ENCODE measurements at places on chromosomes 16 and 17.

DNA sequence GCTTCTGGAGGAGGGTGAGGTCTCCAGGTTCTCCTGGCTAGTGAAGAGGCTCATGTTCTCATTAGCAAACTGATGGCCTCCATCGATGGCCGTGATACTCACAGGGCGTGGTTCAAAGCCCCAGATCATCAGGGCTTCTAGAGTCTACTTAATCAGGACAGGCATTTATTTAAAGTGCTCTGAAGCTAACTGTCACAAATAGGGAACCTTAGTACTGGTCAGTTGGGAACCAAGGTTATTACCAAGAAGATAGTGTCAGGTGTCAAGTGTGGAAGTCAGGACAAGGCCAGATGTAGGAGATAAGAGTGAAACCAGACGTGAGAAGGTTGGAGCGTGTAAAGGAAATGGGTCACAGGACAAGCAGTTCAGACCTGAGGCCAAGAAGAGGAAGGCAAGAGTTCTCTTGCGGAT is 56.9 kb downstream of the PIGL start:
- no peak for DNase-seq

DNA sequence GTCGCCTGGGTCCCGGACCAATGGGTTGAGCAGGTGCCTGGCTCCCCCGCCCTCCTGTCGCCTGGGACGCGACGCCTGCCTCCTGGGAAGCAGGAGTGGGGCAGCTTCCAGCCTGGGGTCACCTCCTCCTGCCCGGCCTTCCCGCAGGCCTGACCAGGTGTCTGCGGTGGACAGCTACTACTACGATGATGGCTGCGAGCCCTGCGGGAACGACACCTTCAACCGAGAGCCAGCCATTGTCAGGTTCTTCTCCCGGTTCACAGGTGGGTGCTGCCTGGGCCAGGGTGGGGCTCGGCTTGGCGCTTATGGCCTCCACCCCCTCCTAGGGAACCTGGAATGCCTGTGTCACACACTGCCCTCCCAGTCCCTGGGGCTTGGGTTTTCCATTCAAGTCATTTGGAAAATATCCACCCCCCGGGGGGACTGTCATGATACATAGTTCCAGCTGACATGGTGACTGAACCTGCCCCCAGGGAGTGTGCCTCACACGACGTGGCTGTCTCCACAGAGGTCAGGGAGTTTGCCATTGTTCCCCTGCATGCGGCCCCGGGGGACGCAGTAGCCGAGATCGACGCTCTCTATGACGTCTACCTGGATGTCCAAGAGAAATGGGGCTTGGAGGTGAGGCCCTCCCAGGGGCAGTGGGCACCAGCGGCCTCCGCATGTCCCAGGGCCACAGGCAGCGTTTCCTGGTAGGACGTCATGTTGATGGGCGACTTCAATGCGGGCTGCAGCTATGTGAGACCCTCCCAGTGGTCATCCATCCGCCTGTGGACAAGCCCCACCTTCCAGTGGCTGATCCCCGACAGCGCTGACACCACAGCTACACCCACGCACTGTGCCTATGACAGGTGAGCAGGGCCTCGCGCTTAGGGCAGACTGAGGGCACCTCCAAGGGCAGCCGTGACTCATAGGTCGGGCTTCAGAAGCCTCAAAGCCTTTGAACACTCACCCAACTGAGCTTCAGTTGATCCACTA is 2.3 kb downstream of the DNASE1 start:
- DNase-seq: peak; percentile 11

DNA sequence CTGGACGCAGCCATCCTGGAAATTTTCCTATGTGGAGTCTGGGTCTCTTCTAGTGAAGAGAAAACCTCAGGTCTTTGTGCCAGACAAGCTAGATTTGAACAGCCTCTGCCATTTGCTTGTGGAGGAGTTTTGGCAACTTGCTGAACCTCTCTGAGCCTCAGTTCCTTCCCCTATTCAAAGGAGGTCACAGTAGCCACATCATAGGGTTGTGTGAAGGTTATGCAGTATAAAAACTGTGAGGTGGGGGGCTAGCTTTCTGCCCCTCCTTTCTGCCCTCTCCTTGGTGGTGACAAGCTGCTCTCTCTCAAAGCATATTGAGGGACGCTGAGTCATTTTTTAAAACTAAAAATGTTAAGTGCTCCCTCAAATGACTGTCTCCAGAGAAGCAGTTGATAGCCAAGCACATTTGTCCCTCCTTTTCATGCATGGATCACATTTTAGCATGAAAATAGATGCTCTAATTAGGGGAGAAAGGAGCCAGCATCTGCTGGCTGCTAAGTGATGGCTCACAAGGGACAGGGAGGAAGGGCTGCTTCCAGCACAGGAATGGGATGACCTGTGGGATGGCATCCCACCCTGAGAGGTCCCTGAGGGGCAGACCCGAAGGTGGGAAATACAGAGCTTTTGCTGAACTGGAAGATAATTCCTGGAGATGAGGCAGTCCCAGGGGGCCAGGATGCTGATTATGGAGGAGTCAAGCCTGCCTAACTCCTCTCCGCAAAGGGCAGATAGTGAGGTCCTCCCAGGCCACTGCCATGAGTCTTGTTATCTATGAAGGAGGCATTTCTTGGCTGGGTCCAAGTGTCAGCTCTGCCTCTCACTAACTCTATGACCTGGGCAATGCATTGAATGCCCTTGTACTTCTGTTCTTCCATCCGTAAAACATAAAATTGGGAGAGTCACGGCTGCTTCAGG is 218.8 kb downstream of the RAB11FIP4 start:
- DNase-seq: no peak

GRCh38 chr16:29204806-29205135 is 201.7 kb downstream of the NPIPB11 start:
- no peak for DNase-seq

DNA sequence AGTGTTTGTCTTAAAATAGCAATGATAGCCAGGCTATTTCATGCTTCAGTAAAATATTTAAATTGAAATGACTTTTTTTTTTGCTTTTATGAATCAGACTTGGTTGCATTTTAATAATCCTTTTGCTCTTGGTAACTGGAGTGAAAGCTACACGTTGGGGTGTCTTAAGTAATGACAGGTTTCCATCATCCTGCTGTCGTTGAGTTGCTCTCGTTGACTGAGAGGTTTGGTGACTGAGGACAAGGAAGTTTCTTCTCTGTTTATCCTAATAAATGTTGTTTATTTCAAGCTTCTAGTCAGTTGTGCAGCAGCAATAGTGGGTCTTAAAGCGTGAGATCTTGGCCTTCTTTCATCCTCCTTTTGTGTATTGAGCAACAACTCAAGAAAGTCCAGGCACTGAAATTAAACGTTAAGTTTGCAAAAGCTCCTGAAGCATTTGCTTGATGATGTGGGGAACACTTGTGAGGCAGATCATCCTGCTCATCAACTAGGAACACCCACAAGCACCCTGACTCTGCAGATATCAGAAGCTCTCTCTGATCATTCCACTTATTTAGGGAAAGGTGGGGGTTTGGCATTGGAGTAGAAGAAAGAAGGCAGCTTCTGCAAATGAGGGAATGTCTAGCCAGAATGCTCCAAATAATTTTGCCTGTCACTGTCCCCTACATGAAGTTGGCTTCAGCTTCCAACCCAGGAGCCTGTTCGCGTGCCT is 179.1 kb downstream of the RBFOX1 start:
- DNase-seq: no peak

All from activated CD8-positive, alpha-beta memory T cell treated with anti-CD3 and anti-CD28 coated beads for 48 hours (primary cell).